ENCODE measurements at places on chromosomes 7 and 10.
A peak's percentile ranks its signal among the peaks of the same experiment; 100 is the strongest.

- no peak overlapping the region for H3K4me3 ChIP-seq
- no peaks in the 10 kb centered on the region for H3K36me3 ChIP-seq
- no peak for DNase-seq
Observed at GRCh38 chr7:70344726-70345125, 746.5 kb downstream of the AUTS2 start.

DNA sequence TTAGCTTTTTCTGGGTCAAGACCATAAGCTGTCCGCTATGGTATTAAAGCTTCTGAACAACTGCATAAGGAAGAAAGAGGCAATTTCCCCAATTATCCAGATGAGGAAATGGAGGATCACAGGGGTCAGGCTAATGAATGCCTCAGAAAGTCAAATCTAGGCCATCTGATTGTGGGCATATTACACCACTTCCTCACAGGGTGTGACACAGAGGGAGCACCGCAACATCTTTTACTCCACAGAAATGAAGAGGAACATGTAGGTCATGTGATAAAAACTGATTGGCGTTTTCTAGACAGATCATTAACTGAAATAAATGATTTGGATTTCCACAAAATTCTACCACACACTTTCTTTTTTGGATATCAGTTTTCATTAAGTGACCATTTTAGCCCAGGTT, 384.4 kb downstream of the PARD3 start:
- no peak overlapping the region for H3K4me3 ChIP-seq
- H3K4me1 ChIP-seq, result peaks cover 18% of the 10 kb centered on the region
- H3K27me3 ChIP-seq, result no peaks in the 10 kb centered on the region
- no peak for DNase-seq
- H3K36me3 ChIP-seq, result no peaks in the 10 kb centered on the region

GRCh38 chr7:98189559-98189958, 21.7 kb upstream of the BHLHA15 start:
- no peaks in the 10 kb centered on the region for H3K4me1 ChIP-seq
- H3K36me3 ChIP-seq, result peaks cover 36% of the 10 kb centered on the region
- H3K4me3 ChIP-seq, result no peak overlapping the region
- H3K27me3 ChIP-seq, result no peaks in the 10 kb centered on the region
- no peak overlapping the region for H3K27ac ChIP-seq
- DNase-seq, result no peak

GRCh38 chr10:27413831-27414348, 90.2 kb upstream of the RAB18 start:
- no peak overlapping the region for H3K4me3 ChIP-seq
- no peak overlapping the region for H3K27ac ChIP-seq
- peaks cover 8% of the 10 kb centered on the region for H3K27me3 ChIP-seq
- H3K4me1 ChIP-seq, result no peaks in the 10 kb centered on the region
- no peaks in the 10 kb centered on the region for H3K36me3 ChIP-seq
- no peak for DNase-seq

GRCh38 chr7:139739863-139740597, 37.8 kb downstream of the HIPK2 start:
- H3K27me3 ChIP-seq, result no peaks in the 10 kb centered on the region
- H3K27ac ChIP-seq, result no peak overlapping the region
- DNase-seq, result peak; percentile 37

DNA sequence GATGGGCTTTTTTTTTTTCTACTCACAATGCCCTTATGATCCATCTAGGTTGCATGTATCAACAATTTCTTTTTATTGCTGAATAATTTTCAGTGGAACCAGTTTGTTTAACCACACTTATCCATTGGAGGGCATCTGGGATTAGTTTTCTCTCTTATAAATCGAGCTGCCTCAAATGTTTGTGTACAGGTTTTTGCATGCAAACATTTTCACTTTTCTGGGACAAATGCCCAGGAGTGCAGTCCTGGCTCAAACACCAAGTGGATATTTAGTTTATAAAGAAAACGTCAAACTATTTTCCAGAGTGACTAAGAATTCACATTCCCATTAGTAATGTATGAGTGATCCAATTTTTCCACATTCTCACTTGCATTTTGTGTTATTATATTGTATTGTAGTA, 313.4 kb downstream of the CXCL12 start:
- no peak overlapping the region for H3K27ac ChIP-seq
- H3K27me3 ChIP-seq, result no peaks in the 10 kb centered on the region
- H3K36me3 ChIP-seq, result no peaks in the 10 kb centered on the region

GRCh38 chr7:158431941-158432347, 155.7 kb downstream of the PTPRN2 start:
- DNase-seq, result peak; percentile 71
- H3K36me3 ChIP-seq, result no peaks in the 10 kb centered on the region
- no peak overlapping the region for H3K4me3 ChIP-seq
- no peak overlapping the region for H3K27ac ChIP-seq
- peaks cover 3% of the 10 kb centered on the region for H3K4me1 ChIP-seq

DNA sequence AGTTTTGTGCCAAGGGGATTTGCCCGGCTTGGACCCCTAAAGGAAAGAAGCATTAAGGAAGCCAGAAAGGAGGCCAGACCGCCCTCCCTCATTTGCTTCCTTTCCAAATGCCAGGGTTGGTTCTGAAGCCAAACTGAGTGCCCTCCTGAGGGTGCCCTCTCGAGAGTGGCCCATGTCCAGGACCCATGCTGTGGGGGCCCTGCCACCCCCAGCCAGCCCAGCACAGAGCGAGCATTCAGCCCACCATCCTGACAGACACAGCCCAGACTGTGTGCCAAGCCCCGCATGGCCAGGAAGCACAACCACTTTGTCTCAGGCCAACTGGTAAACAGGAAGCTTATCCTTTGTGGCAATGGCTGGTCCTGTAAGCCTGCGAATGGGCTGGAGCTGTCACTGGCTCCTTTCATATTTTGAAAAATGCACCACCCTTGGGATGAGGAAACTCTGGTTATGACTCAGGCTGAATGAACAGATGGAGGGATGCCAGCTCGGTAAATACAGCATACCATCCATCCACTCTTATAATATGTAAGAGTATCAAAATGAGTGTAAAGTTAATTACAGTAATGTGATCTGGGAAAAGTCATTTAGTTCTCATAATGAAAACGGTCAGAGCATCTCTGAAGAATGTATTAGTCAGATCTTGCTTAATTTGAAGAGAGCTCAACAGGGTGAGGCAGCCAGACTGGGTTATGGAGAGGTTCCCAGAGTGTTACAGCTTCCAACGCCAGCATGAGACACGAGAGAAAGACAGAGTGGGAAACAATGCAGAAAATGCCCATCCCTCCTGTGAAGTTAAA, 65.0 kb downstream of the STK17A start:
- DNase-seq, result peak; percentile 88
- no peak overlapping the region for H3K4me3 ChIP-seq
- H3K27ac ChIP-seq, result peak overlapping the region; percentile 50
- no peaks in the 10 kb centered on the region for H3K36me3 ChIP-seq

DNA sequence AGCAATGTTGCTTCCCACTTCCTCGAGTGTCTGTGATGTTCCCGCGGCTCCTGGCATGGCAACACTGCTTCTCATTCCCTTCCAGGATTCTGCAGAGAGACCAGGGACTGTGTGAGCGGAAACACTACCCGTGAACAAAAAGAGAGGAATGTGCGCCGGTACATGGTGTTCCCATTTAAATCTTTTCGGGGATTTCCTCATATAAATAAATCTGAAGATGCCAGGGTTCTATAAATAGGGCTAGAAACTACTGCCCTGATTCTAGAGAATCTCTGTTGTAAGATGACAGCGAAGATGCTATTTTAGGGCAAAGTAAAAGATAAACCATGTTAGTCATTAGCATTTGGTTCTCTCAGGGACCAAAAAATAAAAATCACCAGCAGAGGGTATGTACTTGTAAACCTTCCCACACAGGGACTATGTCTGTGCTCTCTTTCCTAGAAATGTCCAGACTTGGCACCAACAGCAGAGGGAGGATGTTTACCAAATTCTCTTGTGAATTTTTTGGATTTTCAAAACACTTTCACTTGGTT, 92.2 kb upstream of the DDC start:
- DNase-seq, result peak; percentile 61
- peak overlapping the region; percentile 40 for H3K27ac ChIP-seq
- H3K36me3 ChIP-seq, result peaks cover 14% of the 10 kb centered on the region
- peaks cover 12% of the 10 kb centered on the region for H3K4me1 ChIP-seq

DNA sequence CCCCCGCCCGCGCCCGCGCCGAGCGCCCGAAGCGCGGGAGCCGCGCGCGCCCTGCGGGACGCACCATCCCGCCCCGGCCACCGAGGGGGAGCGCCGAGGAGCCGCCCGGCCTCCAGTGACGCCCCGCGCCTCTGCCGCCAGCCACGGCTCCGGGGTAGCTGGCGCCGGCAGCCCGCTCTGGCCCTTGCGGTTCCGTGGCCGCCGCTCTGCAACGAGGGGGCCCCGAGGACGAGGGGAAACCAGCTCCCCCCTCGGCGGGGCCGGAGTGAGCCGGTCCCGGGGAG, at the start of gene PAXIP1:
Gene PAXIP1, minus strand, starts transcription at position 33 of the 284 bp plus-strand sequence. CDS start 195 bp downstream, outside the sequence.
- peak within 1 kb of the TSS; percentile 51 for H3K4me3 ChIP-seq
- H3K27me3 ChIP-seq, result no peaks in the 10 kb centered on the region
- peaks cover 1% of the 10 kb centered on the region for H3K36me3 ChIP-seq

DNA sequence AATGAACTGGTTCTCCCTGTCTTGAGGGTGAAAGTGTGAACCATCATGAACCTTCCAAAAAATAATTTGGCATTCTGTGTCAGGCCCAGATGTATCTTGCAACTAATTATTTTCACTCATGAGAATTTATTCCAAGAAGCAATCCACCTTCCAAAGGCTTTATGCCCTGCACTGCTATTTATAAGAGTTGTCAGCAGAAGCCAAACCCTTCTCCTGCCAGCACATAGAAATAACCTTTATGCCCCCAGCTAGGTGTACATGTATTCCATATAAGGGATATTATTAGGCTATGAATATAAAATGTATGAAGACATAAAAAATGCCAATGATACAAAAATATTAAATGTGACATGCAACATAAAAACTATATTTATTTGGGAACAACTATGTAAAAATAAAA, 69.0 kb upstream of the GDF10 start:
- H3K27me3 ChIP-seq, result no peaks in the 10 kb centered on the region
- no peak overlapping the region for H3K4me3 ChIP-seq
- DNase-seq, result no peak
- no peak overlapping the region for H3K27ac ChIP-seq

- no peak for DNase-seq
- no peaks in the 10 kb centered on the region for H3K27me3 ChIP-seq
- H3K4me3 ChIP-seq, result no peak overlapping the region
- H3K27ac ChIP-seq, result no peak overlapping the region
- no peaks in the 10 kb centered on the region for H3K4me1 ChIP-seq
- no peaks in the 10 kb centered on the region for H3K36me3 ChIP-seq
Observed at GRCh38 chr7:113202284-113202683, 83.9 kb upstream of the SMIM30 start.

GRCh38 chr7:1703871-1704810, 34.1 kb downstream of the ELFN1 start:
- no peak for DNase-seq
- H3K27me3 ChIP-seq, result peaks cover 5% of the 10 kb centered on the region
- no peak overlapping the region for H3K27ac ChIP-seq
- H3K4me3 ChIP-seq, result no peak overlapping the region

DNA sequence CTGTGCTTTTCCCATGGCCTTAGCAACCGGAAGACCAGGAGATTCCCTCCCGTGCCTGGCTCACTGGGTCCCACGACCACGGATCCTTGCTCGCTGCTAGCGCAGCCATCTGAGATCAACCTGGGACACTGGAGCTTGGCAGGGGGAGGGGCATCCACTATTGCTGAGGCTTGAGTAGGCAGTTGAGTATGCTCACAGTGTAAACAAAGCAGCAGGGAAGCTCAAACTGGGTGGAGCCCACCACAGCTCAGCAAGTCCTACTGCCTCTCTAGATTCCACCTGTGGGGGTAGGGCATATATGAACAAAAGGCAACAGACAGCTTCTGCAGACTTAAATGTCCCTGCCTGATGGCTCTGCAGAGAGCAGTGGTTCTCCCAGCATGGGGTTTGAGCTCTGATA, 697.0 kb downstream of the SORCS1 start:
- DNase-seq, result no peak
- no peaks in the 10 kb centered on the region for H3K4me1 ChIP-seq
- no peaks in the 10 kb centered on the region for H3K27me3 ChIP-seq
- no peak overlapping the region for H3K27ac ChIP-seq
- H3K4me3 ChIP-seq, result no peak overlapping the region

GRCh38 chr7:69596723-69597277, 1.5 kb upstream of the AUTS2 start:
- peak; percentile 21 for DNase-seq
- H3K27ac ChIP-seq, result peak overlapping the region; percentile 59
- H3K27me3 ChIP-seq, result no peaks in the 10 kb centered on the region
- no peaks in the 10 kb centered on the region for H3K4me1 ChIP-seq

DNA sequence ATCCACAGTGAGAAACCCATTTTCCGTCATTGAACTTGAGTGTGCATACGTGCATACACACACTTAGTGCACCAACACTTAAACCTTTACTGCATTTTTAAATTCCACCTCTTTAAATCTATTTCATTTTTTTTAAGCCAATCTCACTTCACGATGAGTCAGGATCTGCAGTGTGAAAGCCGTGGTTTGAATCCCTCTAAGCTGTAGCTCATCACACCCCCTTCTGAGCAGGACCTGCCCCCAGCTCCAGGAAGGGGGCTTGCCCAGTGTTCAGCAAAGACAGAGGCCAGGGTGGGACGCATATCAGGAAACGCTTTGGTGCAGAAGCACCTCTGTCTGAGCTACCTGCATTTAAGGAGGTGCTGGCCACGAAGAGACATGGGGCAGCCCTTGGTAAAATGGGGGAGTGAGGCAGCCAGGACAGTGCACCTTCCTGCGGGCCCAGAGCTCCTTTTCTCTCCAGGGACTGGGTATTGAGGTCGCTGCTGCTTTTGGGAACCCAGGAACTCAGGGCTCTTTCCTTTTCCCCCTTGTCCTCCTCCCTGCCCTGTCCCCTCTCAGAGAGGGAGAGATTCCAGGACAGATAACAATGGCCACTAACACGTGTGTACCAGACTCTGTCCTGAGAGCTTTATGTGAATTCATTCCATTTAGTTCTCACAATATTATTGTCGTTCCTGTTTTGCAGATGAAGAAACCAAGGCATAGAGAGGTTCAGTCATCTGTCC, 21.7 kb downstream of the ZNF316 start:
- no peak overlapping the region for H3K27ac ChIP-seq
- H3K4me3 ChIP-seq, result no peak overlapping the region
- no peaks in the 10 kb centered on the region for H3K36me3 ChIP-seq
- no peak for DNase-seq
- no peaks in the 10 kb centered on the region for H3K27me3 ChIP-seq

GRCh38 chr7:71096351-71096750, 35.6 kb upstream of the GALNT17 start:
- H3K27ac ChIP-seq, result no peak overlapping the region
- H3K27me3 ChIP-seq, result no peaks in the 10 kb centered on the region
- H3K36me3 ChIP-seq, result no peaks in the 10 kb centered on the region
- H3K4me1 ChIP-seq, result no peaks in the 10 kb centered on the region

- H3K27ac ChIP-seq, result no peak overlapping the region
- H3K4me3 ChIP-seq, result no peak overlapping the region
- H3K36me3 ChIP-seq, result no peaks in the 10 kb centered on the region
- H3K27me3 ChIP-seq, result no peaks in the 10 kb centered on the region
Observed at GRCh38 chr10:97485647-97486281, 12.5 kb downstream of the MMS19 start.

- DNase-seq, result no peak
- H3K36me3 ChIP-seq, result no peaks in the 10 kb centered on the region
- no peaks in the 10 kb centered on the region for H3K4me1 ChIP-seq
- H3K27ac ChIP-seq, result no peak overlapping the region
- H3K4me3 ChIP-seq, result no peak overlapping the region
Observed at GRCh38 chr10:131119626-131120355, 191.7 kb downstream of the TCERG1L start.

- no peaks in the 10 kb centered on the region for H3K4me1 ChIP-seq
- H3K27me3 ChIP-seq, result no peaks in the 10 kb centered on the region
- no peaks in the 10 kb centered on the region for H3K36me3 ChIP-seq
- no peak overlapping the region for H3K4me3 ChIP-seq
- H3K27ac ChIP-seq, result no peak overlapping the region
Observed at GRCh38 chr7:128066395-128066794, 35.2 kb upstream of the LRRC4 start.

GRCh38 chr7:50679218-50680007, 103.3 kb downstream of the GRB10 start:
- no peak for DNase-seq
- peaks cover 3% of the 10 kb centered on the region for H3K36me3 ChIP-seq
- H3K4me1 ChIP-seq, result no peaks in the 10 kb centered on the region
- no peak overlapping the region for H3K27ac ChIP-seq
